ENCODE measurements at places on chromosomes 7 and 10.

DNA sequence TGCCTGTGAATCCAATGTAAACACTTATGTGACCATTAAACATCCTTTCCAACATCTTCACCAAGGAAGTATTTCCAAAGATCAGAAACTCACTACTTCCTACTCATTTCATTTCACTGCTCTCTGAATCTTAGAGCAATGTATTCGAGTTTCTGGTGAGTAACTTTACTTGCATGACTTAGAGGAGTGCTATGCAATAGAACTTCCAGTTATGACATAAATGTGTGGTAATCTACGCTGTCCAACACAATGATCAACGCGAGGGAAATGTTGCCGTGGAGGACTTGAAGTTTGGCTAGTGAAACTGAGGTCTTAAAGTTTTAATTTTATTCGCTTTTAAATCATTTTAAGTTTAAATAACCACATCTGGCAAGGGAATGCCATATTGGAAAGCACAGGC lies 1326.3 kb downstream of the XPNPEP1 start:
- DNase-seq = no peak

DNA sequence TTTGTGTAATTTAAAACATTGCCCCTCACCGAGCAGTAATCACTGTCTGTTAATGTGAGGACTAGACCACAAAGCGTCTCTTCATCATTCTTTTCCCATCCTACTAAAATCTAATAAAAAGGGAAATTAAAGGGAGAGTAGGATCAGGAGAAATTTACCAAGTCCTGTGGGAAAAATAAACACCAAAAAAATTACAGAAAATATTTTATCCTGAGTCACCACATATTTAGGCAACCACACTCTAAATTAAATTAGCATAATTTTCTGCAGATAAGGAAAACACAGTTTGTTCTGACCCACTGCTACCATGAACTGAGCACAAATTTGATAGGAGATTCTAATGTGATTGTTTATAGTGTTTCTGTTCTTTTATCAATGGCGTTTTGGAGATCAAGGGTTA lies 49.3 kb downstream of the CCDC6 start:
- no peak for DNase-seq

DNA sequence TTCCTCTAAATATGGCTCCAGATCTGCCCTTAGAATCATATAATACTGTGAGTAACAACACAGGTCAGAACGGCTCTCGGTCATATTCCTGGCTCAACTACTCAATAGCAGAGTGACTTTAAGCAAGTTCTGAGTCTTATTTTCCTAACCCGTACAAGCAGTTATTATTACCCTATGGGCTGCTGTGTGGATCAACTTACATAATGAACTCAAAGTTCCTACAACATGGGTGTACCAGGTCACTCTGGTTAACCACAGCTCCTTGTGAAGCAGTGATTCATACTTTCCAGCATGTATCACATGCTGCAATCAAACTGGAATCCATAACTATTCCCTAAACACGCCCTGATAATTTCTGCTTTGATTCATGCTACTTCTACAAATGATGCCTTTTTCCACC lies 107.3 kb downstream of the LRRN3 start:
- DNase-seq = no peak

DNA sequence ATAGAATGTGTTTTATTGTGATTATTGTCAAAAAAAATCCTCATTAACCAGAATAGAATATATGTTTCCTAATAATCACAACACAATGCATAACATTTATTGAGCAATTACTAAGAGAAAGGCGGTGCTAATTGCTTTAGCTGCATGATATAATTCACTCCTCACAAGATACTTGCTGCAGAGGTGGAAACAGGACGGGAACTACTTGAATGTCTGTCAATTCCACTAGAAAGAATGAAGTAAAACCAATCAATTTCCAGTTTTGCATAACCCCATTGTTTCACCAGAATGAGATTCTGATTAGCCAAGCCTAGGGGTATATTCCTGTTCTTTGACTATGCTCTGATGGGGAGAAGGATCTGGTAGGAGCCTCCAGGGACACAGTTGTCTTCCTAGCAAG lies 239.1 kb upstream of the NRP1 start:
- no peak for DNase-seq

GRCh38 chr10:80173466-80173865 lies 31.9 kb downstream of the ANXA11 start:
- DNase-seq = no peak

DNA sequence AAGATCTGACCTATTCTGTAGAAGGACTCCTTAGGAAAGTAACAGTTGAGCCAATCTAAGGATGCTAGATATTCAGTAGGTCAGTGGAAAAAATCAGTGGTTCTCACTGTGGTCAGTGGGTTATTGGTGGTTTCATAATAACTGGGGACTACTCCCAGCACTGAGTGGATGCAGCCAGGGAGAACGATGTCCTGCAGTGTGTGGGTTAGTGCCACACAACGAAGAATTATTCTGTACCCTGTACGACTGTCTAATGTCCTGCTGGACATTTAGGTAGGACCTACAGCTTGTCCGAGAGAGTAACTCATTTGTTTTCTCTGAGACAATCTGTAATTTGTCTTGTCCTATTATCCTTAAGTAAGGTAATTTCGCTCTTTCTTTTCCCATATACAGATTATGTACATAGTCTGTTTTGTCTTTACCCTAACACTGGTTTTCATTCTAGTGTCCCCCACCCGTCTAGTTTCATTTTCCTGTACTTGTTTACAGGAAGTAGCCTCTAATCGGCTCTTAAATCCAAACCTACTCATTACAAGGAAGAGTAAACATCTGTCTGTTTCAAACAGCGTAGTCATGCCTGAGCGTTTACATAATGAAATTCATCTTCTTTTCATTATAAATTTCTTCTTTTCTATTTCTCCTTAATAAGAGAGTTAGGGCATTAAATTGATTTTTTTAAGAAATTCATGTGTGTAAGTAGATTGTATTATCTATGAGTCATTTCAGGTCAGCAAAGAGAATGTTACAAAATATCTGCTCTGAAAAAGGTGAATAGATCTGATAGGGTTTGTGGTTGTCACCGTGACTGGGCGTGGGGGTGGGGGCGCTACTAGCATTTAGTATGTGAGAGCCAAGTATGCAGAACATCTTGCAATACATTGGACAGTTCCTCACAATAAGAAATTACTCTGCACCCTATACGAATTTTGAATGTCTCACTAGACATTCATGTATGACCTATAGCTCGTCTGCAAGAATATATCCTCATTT lies 8.3 kb upstream of the ZC3HAV1L start:
- DNase-seq = no peak

DNA sequence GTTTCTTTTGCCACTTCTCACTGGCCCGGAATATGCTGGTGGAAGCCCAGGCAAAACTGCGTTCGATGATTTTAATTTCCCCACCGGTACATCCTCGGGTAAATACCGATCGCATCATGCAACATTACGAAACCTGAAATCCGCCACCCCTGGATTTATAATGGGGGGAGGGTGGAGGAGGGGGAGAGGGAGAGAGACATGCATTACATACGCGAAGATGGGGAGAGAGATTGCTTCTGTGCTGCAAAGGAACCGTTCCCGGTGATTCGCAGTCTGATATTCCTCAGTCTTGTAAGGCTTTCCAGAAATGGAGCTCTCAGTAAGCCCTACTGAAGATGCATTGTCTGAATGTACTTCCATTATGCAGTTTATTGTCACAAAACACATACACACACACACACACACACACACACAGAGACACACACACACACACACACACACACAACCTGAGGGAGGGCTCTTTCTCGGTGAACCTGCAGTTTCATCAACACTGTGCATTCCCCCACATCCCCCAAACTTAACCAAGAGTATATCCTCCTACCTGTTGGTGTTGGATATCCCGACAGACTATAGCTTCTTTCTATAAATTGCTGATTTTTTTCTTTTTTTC lies 741 bp downstream of the GPR85 start:
- DNase-seq = peak; percentile 11

GRCh38 chr7:82209179-82209747 lies 234.3 kb downstream of the CACNA2D1 start:
- no peak for DNase-seq

DNA sequence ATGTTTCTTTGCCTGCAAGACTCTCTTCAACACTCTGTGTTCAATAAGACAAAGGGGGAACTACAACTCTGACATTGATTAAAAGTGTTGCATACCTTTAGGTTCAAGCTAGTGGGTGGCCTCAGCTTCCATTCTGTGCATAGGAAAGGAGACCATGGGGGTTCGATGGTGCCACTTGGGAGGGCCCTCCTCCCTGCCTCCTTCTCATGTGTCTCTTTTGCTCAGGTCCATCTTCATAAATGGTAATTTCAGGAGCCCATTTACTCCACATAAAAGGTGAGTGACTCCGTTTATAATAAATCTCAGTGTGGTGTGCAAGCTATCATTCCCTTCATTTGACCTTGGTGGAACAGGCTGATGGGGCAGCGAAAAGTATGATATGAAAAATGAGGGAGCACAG lies 285.1 kb downstream of the LRMDA start:
- DNase-seq = no peak

DNA sequence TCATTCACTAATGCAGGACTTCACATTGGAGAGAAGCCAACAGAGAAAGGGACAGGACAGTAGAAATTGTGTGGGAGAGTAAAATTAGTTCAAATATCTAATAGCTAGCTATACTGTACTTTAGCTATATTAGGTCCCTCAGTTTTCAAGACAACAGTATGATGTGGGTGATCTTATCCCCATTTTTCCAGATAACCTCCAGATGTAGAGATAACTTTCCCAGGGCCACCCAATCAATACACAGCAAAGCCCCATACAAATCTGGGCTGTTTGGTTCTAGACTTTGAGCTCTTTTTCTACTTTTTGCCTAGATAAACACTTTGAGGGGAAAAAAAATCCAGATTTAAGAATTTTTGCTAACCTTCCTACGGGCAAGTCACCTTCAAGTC lies 482 bp upstream of the CLDN12 start:
- DNase-seq = no peak

DNA sequence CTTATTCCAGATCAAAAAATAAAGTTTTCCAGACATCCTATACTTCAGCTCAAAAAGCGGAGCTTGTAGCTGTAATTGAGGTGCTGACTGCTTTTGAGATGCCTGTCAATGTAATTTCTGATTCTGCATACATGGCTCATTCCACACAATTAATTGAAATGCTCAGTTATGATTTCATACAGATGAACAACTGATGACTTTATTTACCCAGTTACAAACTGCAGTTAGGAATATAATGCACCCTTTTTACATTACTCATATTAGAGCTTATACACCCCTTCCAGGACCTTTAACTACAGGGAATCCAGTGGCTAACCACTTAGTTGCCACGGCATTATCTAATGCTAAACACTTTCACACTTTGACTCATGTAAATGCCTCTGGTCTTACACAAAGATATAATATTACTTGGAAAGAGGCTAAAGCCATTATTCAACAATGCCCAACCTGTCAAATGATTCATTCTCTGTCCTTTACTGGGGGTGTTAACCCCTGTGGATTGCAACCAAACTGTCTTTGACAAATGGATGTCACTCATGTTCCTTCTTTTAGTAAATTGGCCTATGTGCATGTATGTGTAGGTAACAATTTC lies 147.3 kb downstream of the ZNF33B start:
- DNase-seq = no peak

DNA sequence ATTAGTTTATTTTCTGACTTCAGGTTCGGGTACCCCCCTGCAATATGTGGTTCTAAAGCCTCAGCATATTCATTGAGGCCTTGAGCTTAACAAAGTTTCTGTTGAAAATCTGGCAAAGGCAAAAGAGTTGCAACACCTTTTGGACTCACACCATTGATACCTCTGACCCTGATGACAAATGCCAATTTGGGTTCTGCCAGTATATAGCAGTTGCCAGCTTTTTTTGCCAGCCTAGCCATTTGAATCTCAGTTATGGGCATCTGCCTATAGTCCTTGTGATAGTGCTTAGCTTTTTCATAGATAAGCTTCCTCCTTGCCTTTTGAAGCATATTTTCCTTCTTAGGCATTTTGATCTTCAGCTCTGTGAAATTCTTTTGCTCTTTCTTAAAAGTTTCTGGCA lies 31.9 kb downstream of the LIPJ start:
- no peak for DNase-seq

DNA sequence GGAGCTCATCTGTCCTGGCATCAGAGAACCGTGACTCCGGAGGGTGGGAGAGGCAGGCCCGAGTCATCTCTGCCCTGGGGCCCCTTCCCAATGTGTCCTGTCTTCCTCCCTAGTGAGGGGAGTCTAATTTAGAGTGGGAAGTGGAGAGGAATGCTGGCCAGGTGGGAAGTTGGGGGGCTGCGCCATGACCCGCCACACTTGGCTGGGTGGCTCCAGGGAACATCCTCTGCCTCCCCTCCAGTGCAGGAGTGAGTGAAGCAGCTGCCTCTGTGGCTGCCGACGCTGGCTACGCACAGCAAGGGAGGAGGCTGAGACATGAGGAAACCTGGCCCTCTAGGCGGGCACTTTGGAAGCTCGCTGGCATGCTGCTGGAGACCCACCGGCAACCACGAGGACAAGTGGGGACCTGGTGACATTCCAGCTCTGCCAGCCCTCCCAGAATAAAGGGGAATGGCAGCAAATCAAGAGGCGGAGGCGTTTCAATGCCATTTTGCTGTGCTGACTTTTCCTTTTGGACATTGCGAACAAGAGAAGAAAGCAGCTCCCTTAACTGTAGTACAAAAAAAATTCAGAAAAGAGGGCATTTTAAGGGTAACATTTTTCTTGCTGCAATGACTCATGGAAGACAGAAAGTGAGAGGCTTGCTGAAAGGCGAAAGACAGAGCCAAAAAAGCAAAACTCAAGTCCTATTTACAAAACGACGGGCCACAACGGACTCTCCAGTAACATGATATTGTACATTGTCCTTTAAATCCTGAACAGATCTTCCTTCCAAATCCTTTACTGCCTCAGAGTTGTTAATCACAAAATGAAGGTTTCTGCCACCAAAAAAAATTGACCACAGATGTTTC lies 121.2 kb upstream of the PITRM1 start:
- no peak for DNase-seq

GRCh38 chr10:60286559-60286958 lies 103.1 kb downstream of the ANK3 start:
- DNase-seq = no peak

GRCh38 chr7:129719980-129720732 lies 108.6 kb downstream of the NRF1 start:
- no peak for DNase-seq

GRCh38 chr10:34175121-34175520 lies 640.0 kb downstream of the PARD3 start:
- no peak for DNase-seq

DNA sequence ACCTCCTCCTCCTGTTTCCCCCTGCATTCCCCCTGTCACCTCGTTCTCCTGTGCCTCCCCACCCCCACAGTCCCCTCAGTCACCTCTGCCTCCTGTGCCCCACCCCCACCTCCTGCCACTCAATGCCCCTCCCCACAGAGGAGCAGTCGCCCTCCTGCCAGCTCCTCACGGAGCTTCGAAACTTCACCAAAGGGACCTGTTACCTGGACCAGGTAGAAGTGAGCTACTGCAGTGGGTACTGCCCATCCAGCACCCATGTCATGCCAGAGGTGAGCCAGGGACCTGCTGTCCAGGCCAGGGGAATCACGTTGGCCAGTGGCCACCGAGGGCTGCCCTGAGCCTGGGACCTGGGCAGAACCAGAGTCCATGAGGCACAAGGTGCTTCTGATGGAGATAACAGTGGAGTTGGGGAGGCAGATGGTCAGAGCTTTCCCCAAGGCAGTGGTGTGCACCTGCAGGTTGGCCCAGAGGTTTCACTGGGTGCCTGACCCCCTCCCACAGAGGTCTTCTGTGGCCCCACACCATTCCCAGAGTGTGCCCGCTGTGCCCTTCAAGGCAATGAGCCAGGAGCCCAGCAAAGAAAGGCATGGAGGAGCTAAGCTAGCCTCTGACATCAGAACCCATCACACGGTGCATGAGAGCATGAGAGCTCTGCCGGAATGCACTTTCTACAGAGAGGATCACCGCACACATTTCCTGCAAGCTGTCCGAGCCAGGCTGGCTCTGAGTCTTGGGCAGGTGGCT lies 7.0 kb upstream of the ZNF862 start:
- DNase-seq = no peak
